ENCODE measurements at places on chromosomes 13 and 19.
A peak's percentile ranks its signal among the peaks of the same experiment; 100 is the strongest.

DNA sequence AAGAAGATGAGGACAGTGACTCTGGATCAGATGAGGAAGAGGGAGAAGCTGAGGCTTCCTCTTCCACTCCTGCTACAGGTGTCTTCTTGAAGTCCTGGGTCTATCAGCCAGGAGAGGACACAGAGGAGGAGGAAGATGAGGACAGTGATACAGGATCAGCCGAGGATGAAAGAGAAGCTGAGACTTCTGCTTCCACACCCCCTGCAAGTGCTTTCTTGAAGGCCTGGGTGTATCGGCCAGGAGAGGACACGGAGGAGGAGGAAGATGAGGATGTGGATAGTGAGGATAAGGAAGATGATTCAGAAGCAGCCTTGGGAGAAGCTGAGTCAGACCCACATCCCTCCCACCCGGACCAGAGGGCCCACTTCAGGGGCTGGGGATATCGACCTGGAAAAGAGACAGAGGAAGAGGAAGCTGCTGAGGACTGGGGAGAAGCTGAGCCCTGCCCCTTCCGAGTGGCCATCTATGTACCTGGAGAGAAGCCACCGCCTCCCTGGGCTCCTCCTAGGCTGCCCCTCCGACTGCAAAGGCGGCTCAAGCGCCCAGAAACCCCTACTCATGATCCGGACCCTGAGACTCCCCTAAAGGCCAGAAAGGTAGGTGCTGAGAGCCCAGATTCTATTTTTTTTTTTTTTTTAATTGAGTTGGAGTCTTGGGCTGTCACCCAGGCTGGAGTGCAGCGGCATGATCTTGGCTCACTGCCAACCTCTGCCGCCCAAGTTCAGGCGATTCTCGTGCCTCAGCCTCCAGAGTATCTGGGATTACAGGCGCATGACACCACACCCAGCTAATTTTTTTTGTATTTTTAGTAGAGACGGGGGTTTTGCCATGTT is 2.3 kb downstream of the PPP1R15A start:
- DNase-seq: peak; percentile 39

DNA sequence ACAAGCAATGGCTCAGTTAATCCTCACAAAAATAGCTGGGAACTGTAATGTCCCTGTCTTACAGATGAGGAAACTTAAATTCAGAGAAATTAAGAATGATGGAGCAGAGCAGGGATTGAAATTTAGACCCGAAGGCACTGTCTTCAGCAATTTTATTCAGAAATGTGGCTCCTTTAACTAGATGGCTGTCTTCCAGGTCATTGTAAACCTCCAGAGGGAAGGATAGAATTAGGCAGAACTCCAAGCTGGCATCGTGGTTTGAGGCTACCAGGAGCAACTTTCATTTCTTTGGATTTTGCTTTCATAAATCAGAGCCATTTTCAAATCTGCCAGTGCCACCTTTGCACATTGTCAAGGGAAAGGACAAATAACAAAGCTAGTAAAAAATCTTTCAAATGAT is 339.0 kb downstream of the DCT start:
- DNase-seq: no peak

DNA sequence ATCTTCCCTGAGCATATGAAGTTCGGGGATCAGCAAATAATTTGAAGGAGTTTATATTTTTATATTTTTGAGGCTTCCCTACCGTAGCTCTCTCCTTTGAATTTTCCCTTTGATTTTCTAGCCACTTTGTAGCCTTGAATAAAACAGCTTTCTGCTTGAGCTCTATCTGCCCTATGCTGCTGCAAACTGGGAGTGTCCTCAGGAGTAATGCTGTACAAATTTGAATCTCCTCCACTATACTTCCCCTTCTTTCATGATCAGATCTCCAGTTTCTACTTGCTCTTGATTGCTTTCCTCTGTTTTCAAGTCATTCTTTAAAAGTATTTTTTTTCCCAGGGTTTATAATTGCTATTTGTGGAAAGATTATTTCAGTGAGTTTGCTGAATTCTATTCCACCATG is 14.6 kb downstream of the PDS5B start:
- no peak for DNase-seq

- no peak for DNase-seq
These were observed 102.0 kb downstream of the FOXO1 start for GRCh38 chr13:40564342-40565001.

- DNase-seq: peak; percentile 60
These were observed 6.3 kb upstream of the ZSWIM4 start for GRCh38 chr19:13788991-13789390.

GRCh38 chr19:58035863-58036262 is 2.0 kb downstream of the ZSCAN1 start:
- DNase-seq: no peak

GRCh38 chr19:33278403-33279269 is 23.7 kb downstream of the CEBPA start:
- no peak for DNase-seq

DNA sequence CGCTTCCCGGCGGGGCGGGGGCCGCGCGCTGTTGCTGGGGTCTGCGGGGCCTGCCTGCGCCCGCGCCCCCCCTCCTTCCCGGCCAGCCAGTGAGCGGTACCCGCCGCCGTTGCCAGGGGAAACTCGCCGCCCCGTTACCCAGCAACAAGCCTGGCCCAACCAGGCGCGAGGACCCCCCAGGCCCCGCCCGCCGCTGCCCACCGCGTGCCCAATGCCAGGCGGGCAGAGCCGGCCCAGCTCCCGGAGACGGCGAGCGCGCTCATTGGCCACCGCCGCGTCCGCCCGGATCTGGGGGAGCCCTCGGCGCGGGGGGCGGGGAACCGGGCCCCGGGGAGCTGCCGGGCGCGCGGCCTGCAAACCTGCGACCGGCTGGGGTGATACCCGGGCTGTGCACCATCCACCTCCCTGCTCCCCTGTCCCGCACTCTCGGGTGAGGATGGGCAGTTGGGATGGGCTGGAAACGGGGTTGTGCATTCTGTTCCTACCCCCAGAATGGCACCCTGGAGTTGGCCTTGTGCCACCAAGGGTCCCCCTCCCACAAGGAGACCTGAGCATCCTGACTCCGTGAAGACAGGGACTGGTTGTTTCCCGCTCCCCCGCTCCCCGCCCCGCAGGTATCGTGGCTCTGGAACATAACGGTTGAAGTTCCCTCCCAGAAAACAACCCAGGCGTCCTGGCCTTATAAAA is 8.8 kb upstream of the BBC3 start:
- peak; percentile 89 for DNase-seq

- DNase-seq: no peak
These were observed 96.5 kb downstream of the DHRS12 start for GRCh38 chr13:51707461-51707860.

GRCh38 chr19:18434411-18435175 is 3.3 kb downstream of the ISYNA1 start:
- DNase-seq: no peak

DNA sequence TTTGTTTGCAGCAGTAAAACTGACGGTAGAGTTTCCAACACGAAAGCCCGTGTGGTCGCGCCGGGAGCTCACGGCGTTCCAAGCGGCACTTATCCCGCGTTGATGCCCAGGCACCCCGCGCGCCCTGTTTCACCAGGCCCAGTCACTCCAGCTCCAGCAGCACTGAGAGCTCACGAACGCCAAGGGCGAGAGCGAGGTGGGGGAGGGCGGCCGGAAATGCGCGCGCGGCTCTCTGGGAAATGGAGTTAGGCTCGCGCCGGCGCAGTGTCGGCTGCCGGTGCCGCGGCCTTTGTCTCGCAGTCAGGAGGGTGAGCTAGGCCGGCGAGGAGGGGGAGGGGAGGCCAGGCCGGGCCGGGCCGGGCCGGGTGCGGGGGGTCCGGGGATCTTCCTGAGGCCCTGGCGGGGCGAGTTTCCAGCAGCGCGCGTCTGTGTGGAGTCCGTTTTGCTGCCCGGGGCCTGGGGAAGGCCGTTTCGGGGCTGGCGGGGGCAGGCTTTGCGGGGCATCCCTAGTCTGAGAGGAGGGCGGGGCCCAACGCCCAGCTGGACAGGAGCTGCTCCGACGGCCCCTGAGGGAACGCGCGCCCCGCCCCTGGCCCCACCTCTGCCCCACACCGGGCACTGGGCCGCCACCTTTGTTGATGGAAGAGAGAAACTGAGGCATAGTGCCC is at the start of gene ZNF135:
Gene ZNF135 (plus strand): TSS at position 280 of the 668 bp plus-strand sequence. CDS start 721 bp downstream, outside the sequence.
- peak; percentile 52 for DNase-seq

DNA sequence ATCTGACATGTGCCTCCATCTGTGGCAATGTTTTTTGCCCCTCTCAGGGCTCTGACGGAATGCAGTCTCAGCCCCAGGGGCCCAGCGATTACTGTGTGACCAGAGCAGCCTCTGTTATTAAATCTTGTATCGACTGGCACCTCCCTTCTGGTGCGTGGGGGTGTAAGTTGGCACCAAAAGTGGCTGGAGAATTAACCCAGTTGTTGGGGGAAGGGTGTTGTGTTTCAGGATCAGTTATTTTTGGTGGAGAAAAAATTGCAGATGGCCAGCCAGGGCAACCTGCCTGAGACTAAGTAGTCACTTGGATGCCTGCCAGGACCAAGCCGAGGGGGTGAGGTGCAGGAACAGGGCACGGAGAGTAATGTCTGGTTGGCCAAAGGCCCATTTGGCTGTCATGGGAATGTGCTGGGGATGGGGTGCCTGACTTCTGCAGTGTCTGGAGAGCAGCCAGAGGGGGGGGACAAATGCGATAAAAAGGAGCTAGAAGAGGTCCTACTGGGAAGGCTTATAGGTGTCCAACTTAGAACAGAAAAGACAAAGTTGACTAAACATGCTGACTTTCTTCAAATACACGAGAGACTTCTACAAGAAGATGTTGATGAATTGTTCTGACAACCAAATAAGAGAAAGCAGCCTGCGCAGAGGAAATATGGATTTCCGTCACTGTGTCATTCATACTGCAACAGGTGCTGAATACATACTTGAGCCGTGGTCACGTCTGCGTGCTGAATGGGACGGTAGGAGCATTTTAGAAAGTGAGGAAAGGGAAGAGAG is 69.8 kb downstream of the SIAH3 start:
- no peak for DNase-seq

- DNase-seq: no peak
These were observed 19.6 kb downstream of the ALG5 start for GRCh38 chr13:36979361-36980050.

DNA sequence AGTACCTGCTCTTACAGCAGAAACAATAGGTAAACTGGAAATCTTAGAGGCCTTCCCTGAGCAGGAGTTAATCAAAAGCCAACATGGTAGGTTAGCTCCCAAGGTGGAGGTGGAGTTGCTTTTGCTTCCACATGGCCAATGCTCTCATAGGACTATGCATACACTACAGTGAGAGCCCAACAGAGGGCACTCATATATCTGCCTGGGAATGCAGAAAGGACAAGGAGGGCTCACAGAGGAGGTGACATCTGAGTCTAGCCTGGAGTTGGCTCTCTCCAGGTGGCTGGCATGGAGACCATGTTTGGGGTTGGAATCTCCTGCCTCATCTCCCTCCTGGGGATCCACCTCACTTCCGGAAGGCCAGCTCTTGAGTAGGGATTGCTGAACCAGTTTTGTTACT is 34.6 kb downstream of the ATP8A2 start:
- DNase-seq: no peak

DNA sequence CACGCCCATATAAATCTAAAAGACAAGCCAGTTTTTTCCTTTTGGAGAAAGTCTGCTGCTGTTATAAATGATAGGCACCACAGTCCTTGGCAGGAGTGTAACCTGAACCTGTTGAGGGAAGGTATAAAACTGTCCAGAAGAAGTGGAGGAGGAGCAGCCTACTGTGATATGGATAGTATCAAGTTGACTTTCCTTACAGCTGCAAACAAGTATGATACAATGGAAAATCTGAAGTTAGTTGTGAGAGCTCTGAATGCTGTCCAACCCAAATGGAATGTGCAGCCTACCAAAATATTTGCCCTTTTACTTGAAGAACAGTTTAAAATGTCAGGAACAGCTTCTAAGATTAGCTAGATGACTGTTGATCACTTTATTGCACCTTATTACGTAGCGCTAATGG is 399.6 kb downstream of the FGF14 start:
- no peak for DNase-seq

DNA sequence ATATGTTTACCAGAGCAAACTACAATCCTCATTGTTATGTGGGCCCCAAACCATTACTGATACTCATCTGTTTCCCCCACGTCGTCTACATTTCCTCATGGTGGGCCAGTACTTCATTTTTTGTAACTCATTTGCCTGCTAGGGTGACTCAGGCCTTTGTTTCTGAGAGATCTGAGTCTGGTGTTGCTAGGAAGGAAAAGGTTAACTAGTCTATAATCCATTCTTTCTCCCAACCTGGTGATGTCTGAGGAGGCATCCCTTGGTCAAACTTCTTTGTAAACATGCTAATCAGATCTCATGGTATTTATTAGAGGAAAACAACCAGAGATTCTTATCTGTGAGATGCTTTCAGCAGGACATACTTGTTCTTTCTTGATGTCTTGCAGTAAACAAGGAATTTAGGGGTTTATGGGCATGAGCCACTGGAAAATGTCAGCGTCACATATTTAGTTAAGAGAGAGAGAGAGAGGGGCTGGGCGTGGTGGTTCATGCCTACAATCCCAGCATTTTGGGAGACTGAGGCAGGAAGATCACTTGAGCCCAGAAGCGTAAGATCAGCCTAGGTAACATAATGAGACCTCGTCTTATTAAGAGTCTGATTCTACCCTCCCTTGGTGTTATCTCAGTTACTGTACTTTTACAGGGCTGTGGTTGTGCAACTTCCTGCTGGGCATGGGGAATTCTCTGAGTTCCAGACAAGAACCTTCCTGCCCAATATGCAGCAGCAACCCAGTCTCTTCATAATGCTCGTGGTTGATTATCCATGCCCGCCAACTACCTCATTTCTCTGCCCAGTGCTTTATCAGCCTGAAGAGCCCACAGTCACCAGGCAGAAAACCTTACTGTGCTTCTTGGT is 9.7 kb upstream of the DPRX start:
- no peak for DNase-seq

DNA sequence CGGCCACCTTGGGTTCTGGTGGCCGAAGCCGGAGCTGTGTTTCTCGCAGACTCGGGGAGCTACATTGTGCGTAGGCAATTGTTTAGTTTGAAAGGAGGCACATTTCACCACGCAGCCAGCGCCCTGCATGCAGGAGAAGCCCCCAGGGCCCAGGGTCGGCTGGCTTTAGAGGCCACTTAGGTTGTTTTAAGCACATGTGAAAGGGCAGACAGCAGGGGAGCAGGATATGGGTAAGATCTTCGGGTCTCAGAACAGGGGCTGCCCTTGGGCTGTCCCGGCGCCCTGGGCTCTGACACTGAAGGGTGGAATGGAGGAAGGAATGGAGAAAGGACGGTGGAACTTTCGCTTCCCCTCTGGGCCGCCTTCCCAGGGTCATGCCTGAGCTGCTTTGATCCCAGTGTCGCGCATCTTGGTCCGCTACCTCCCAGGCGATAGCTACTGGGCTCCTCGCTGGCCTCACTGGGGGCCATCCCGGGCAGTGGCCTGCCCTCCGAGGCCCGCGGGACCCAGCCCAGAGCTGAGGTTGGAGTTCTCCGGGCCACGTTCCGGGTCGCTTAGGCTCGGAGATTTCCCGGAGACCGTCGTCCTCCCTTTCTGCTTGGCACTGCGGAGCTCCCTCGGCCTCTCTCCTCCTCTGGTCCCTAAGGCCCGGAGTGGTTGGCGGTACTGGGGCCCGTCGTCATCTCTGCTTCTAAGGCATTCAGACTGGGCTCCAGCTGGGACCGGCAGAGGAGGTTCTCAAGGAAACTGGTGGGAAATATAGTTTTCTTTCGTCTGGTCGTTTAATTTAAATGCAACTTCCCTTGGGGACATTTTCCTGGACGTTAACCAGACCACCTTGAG is 4.3 kb upstream of the POU4F1 start:
- no peak for DNase-seq
